ENCODE measurements at places on chromosomes 3 and 15.

- DNase-seq, result no peak
Observed at GRCh38 chr3:113147681-113148261, 63.6 kb upstream of the BOC start.

DNA sequence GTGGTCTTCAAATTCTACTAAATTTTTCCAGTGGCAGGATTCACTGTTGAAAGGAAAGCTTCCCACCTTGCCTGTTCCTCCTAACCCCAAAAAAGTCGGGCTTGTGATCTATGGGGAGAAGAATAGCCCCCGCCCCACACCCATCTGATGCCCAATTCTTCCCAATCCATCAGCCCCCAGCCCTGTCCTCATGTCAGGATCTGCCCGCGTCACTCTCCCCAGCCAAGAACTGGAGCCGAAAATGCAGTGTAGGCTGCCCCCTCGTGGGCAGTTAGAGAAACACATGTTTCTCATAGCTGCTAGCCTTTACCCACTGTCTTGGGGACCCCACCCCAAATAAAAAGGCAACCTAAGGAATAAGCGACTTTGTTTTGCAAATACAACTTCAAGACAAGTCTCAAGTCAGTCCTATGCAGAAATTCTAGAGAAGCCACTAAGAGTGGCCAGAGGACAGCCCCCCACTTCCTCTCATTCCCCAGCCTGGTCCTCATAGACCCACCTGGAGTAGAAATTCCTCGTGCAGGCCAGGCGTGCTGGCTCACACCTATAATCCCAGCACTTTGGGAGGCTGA is 13.0 kb upstream of the CSK start:
- peak; percentile 64 for DNase-seq

- no peak for DNase-seq
Observed at GRCh38 chr3:50140990-50141389, 14.1 kb upstream of the SEMA3F start.

GRCh38 chr15:92101708-92102394 is 248.3 kb downstream of the SLCO3A1 start:
- DNase-seq, result no peak

DNA sequence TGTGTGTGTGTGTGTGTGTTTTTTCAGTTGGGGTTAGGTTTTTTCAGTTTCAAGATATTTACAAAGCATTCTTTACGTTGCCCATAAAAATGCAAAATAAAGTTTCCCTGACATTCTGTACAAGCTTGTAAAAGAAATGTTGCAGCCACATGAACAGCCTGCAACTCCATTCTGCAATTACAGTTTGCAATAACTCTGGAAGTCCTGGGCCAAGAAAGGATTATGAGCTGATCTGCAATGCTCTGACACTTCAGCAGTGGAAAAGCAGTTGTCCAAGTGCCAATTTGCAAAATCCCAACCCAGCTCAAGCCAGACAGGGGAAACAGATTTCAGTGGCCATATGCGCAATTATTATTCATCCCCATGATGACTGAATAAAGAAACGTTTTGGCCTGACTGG is 322.1 kb downstream of the MEX3B start:
- DNase-seq, result no peak

GRCh38 chr15:67043939-67044771 is 21.2 kb upstream of the SMAD3 start:
- DNase-seq, result no peak

DNA sequence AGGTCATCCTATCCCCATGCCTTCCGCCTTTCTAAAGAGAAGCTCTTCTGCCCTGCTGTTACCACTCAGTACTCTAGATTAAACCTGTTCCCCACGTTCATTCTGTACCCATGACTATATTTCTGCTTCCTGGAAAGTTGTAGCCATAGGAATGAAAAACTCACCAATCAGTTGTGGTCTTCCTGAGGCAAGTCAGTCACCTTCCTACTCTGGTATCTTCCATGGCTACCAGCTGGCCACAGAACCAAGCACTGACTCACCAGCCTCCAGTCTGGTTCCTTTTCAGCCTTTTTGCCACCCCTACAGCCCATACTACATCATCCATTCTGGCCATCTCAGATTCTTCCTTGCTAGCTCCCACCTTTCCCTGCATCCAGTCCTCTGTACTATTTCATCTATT is 46.4 kb downstream of the TMEM44 start:
- no peak for DNase-seq

- DNase-seq, result no peak
Observed at GRCh38 chr3:126353694-126354321, 3.4 kb downstream of the KLF15 start.

DNA sequence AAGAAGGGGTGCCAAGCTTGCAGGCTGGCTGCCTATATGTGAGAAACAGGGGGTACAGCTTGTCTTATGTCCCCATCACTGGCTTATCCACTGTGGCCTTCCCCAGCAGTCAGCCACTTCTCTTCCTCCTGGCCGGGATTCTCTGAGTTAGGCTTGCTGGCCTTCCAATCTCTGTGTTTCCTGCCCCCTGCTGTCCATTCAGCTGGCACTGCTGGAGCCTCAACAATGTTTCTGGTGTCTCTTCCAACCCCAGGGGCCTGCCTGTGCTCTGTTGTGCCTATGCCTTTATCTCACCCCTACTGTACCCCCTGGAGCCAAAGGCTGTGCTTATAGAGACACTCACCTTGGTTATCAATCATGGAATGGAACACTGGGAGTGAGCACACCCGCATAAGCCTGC is 36.5 kb downstream of the ANAPC13 start:
- DNase-seq, result no peak

GRCh38 chr3:172524611-172525010 is 1.4 kb upstream of the TNFSF10 start:
- DNase-seq, result no peak

GRCh38 chr15:31360843-31361763 is 34.5 kb downstream of the KLF13 start:
- peak; percentile 55 for DNase-seq

DNA sequence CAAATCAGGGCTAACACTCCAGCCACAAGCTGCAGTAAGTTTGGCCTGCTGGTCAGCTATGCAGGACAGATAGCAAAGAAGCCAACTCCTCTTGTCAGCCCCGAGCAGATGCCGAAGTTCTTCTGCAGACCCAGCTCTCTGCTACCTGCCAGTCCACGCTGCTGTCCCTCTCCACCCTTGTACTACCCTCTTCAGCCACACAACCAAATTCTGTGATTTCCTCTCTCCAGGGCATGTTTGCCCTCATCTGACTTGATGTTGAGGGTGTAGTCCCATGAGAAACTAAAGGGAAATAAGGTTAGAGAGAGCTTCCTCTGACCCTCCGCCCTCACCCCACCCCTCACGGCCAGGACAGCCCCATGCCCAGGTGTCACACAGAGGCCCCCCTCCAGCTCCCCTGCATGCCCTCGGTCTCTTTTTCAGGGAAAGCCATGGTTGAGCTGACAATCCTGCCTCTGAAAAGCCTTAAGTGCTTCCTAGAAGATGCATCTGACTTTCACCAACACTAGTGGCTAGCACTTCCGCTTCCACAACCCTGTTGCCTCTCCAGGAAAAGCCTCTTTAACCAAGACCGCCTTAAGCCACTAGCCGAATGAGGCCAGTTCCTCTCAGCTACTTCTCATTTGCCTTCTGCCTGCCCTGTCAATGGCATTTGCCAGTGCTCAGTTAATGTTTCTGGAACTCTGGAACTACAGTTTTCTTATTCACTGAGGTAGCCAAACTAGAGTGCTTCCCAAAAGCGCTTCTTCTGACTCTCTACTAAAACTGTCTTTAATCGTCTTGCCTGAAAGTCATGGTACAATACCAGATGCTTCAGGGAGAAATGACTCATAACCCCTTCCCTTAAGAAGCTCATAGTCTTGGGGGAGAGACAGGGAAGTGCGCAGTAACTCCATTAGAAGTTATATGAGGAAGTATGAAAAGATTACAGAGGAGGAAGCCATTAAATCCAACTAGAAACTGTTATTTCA is 300.4 kb upstream of the STT3B start:
- no peak for DNase-seq

DNA sequence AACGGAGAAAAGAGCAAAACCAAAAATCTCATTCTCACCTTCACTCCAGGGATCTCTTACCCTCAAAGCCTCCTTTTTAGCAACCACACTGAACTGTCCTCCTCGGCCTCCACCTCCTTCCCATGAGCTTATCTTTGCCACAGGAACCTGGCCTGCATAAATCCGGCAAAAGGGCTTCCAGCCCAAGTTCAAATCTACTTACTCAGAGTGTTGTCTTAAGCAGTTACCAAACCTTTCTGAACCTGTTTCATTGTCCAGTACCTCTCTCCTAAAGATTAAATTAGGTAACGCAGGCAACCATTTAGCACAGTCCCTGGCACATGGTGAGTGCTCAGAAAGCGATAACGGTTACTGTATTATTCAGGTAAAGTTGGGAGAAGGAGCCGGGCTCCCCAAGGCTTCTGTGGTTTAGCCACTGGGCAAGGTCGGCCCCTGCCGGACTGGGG is 777 bp downstream of the CIB1 start:
- DNase-seq, result no peak

GRCh38 chr3:149555927-149556326 is 81.4 kb downstream of the TM4SF4 start:
- no peak for DNase-seq

DNA sequence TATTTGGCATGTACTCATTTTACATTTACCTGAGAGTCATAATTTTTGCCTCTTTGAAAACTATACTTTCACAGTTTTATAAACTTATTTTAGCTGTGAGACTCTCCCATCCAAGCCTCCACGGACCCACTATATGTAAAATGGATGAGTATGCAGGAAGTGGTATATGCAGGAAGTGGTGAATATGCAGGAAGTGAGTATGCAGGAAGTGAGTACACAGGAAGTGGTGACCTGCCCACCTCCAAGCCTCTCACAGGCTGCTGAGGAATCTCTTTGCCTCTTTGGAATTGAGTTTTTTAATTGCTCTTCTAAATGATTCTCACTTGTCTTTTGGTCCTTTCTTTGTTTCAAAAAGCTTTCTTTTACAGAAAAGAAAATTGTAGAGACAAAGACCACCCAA is 85.2 kb downstream of the KBTBD8 start:
- DNase-seq, result peak; percentile 18

DNA sequence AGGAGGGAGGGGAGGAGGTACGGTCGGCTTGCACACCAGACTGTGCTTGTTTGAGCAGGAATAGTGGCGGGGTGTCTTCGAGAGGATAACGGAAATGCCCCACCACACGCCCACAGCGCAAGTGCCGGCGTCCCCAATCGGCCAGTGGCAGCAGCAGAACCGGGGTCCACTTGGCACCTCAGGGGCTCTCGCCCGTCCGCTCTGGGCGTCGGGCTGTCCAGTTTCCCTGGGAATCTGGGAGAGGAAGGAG is 53.7 kb downstream of the CCDC54 start:
- peak; percentile 24 for DNase-seq

- no peak for DNase-seq
Observed at GRCh38 chr3:42753757-42754156, 19.3 kb downstream of the CCDC13 start.

All from activated CD8-positive, alpha-beta memory T cell treated with anti-CD3 and anti-CD28 coated beads, Interleukin-2, amount 50 U/mL, for 4 hours (primary cell).